ENCODE measurements at places on chromosomes 6 and 20. TPM values are rescaled to one million over a fixed set of nuclear protein-coding genes. Genes with fewer than 3 reads are reported as not detected.

GRCh38 chr6:129966125-129966524 is 52.3 kb upstream of the L3MBTL3 start:
- DNase-seq: no peak

- DNase-seq: no peak
These were observed 58.5 kb upstream of the SLC22A16 start for GRCh38 chr6:110534731-110535492.

GRCh38 chr6:515267-515666 is 123.7 kb downstream of the IRF4 start:
- DNase-seq: no peak

HLA-DQA2 gene
- not detected for total RNA-seq

DNA sequence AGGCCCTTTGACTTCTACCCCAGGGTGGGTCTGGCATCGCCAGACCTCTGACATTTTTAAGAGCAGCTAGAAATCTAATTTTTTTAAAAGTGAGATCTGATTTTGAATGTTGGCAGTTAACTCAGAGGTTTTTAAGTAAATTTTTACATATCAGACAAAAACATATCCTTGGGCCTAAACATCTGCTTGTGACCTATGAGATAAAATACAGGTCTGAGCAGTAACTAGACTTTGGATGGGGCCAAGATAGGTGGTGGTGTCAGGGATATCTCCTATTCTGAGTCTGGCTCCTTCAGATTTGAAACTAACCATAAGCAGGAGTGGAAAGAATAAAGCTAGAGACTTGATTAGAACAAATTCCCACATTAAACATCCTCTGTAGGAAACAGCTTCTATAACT is 17.6 kb downstream of the RALY start:
- no peak for DNase-seq

RIN2 gene
- total RNA-seq: 42.7 TPM

GRCh38 chr6:46421939-46422338 is 69.3 kb downstream of the RCAN2 start:
- DNase-seq: no peak

- no peak for DNase-seq
These were observed 87.7 kb downstream of the DLL1 start for GRCh38 chr6:170203212-170203611.

- DNase-seq: no peak
These were observed 12.0 kb downstream of the CD83 start for GRCh38 chr6:14129575-14129974.

LAMP5 gene
- not detected for total RNA-seq

SPEF1 gene
- not detected for total RNA-seq

OR2H1 gene
- not detected for total RNA-seq

DNA sequence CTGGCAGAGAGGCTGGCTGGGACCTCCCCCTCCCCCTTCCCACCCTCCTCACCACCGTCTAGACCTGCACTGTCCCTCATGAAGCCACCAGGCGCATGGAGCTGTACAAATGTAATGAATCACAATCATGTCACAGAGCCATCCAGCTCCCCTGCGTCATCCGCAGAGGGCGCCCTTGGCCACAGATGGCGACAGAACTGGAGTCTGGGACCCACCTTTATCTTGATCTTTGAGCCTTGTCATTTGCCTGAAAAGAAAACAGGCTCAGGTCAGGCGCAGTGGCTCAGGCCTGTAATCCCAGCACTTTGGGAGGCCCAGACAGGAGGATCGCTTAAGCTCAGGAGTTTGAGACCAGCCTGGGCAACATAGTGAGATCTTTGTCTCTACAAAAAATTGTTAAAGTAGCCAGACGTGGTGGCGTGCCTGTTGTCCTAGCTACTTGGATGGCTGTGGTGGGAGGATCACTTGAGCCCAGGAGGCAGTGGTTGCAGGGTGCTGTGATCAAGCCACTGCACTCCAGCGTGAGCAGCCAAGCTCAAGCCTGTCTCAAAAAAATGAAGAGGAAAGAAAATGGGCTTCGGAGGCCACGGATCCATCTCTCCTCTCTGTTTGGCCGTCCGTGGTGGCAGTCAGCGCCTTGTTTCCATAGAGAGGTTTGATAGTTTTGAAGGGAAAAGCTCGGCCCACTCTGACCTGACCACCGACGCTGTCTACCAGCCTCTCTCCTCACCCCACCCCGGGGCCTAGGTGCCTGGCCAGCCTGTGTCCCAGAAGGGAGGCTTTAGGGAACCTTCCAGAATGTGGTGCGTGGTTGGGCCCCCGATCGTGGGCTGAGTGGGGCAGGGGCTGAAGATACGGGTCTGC is 6.2 kb downstream of the COL9A3 start:
- no peak for DNase-seq

- DNase-seq: no peak
These were observed 101.9 kb upstream of the NAA20 start for GRCh38 chr20:19915111-19915798.

DUSP22 gene
- 49.9 TPM for total RNA-seq

APOBEC2 gene
- total RNA-seq: not detected

DNA sequence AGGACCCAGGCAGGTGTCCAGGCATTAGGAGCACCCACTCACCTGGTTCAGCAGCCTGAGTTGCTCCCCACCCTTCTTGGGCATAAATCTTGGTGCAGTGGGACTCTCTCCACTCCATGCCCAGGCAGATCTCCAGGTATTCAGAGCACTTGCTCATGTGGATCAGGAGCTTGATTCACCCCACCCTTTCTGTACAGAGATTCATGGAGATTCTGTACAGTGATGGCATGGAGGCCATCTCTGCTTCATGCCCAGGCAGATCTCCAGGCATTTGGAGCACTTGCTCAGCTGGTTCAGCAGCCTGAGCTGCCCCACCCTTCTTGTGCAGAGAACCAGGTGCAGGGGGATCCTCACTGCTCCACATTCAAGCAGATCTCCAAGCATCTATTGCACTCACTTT is 44.1 kb downstream of the BEND6 start:
- no peak for DNase-seq

DNA sequence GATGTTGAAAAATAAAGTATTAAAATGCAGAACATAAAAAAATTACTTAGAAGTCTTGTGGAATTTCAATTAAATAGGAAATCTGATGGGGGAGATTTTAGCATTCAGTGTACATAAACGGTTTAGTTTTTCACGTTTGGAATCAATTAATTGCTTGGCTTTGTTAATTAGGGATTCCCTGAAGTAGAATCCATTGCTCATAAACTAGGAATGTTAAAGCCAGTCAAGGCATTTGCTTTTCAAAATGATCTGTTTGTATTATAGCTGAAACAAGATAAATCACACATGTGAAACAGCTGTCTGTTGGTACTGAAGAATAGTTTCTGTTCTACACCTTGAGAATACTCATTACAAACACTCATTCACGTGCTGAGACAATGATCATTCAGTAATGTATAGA is 297.9 kb downstream of the TBC1D7 start:
- no peak for DNase-seq

DNA sequence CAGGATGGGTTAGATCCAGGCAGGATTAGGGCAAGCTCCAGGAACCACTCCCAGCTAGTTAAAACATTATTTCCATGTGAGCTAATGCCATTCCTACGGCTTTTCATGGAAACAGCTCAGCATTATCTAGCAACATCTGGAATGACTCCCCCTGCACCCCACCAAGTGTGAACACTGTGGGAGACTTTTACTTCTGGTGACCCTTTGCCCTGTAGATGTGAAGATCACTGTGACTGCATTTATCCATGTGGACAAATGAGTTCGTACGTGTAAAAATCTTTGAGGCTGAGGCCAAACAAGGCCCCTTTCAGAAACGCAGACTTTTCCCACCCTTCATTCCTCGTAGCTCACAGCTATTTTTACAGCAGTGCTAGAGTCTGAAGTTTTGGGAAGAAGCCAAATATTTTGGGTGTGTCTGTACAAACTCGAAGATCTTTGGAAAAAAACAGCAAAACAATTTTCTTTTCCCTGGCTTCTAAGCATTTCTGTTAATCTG is 221.8 kb upstream of the SOX4 start:
- DNase-seq: no peak

LY6G5C gene
- not detected for total RNA-seq

DNA sequence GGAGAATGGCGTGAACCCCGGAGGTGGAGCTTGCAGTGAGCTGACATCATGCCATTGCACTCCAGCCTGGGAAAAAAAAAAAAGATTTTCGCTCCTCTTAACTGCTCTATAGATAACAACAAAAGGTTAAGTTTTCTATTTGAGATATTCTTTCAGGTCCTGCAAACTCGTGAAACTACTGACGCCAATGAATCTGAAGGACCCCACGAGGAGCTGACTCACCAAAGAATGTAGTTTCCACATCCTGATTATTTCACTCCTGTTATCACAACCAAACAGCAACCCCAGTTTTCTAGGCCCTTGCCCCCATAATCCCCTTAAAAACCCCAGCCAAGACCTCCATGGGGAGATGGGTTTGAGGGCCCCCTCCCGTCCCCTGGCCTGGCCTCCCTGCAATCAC is 58.7 kb downstream of the OTOR start:
- DNase-seq: no peak

GRCh38 chr6:9704989-9705388 is 709.9 kb downstream of the TFAP2A start:
- no peak for DNase-seq

FNDC1 gene
- total RNA-seq: 0.04 TPM

DNA sequence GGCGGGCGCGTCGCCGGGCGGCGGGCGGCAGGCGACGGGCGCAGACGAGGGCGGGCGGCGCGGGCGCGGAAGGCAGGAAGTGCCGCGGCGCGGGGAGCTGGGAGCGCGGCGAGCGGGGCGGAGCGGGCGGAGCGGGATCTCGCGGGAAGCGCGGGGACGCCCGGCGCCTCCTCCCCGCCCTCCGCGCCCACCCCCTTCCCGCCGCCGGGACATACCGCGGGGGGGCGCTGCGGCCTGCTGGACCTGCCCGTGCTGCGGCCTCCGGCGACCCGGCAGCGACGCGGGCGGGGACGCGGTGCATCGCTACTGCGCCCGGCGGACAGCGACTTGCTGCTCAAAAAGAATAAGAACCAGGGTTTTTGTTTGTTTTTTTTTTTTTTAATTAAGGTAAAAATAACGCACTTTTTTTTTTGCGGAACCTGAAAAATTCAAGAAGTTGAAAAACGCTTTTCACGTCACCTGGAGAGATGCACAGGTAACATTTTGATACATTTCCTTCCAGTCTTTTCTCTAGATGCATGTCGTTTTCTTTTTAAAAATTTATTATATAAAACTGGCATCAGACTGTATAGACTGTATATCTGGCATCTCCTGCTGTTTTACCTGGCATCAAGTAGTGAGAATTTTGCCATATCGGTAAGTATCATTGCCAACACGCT is at the start of gene CENPB:
Gene CENPB (minus strand): TSS at position 76 of the 659 bp plus-strand sequence. CDS start 257 bp downstream, outside the sequence.
- peak; percentile 45 for DNase-seq

- DNase-seq: no peak
These were observed 49.3 kb upstream of the SRPK1 start for GRCh38 chr6:35970181-35970580.

- no peak for DNase-seq
These were observed 578 bp downstream of the RGL2 start for GRCh38 chr6:33297956-33298772.

MARCKS gene
- total RNA-seq: 51.5 TPM

PIGT gene
- 42.1 TPM for total RNA-seq

DNA sequence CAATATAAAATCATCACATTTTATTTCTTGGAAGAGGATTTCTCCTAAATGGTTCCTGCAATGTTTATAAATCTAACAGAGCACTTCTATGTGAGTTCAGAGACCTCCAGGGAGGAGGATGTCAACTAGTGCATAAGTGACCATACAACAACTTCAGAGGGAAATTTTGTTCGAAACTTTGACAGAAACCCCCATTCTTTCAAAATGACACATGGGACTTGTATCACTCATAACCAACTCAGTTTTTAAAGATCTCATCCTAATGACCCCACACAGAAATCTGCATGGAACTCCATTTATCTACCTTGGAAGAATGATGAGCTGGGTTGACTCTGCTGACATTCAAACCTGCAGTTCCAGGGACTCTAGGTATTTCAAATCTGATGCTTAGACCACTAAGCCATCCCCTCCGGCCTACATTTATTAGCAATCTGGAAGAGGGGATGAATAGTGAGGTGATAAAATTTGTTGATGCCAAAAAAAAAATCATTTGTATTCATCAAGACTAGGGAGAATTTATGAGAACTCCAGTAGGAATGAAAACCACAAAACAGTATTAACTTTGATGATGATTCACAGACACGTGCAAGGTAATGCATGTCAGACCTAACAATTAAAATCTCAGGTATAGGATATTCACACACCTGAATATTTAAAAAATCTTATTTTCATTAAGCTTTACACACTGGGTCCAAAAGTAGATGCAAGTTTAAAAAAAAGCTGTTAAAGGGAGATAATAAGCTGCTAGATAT is 153.0 kb downstream of the REV3L start:
- DNase-seq: no peak

POPDC3 gene
- not detected for total RNA-seq

- DNase-seq: no peak
These were observed 118.3 kb upstream of the GRIK2 start for GRCh38 chr6:101275251-101275650.

GRCh38 chr6:1322156-1322555 is 10.3 kb downstream of the FOXQ1 start:
- no peak for DNase-seq

DNA sequence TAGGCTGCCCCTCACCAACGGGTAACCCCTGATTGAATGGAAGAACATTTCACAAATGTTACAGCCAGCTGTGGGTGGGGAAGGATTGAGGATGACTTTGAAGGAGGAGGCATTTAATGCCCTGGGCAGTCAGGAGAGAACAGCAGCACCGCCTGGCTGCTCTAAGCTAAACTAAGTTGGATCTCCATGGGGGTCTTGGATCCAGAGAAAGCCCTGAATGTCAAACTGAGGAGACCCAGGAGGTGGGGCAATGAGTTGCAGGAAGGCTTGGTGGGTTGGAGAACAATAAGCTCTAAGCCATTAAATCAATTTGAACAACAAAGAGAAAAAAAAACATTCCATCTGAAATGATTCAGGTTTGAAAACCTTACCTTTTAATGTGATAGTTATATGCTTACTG is 35.4 kb downstream of the TMX4 start:
- no peak for DNase-seq

DNA sequence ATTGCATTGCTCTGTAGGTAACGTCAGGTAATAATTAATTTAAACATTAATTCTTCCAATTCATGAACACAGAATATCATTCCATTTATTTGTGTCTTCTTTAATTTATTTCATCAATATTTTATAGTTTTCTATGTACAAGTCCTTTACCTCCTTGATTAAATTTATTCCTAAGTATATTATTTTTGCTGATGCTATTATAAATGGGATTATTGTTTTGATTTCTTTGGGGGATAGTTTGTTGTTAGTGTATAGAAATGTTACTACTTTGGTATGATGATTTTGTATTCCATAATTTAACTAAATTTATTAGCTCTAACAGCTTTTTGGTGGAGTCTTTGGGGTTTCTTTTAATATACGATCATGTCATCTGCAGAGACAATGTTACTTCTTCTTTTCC is 44.7 kb upstream of the CCND3 start:
- no peak for DNase-seq

DNA sequence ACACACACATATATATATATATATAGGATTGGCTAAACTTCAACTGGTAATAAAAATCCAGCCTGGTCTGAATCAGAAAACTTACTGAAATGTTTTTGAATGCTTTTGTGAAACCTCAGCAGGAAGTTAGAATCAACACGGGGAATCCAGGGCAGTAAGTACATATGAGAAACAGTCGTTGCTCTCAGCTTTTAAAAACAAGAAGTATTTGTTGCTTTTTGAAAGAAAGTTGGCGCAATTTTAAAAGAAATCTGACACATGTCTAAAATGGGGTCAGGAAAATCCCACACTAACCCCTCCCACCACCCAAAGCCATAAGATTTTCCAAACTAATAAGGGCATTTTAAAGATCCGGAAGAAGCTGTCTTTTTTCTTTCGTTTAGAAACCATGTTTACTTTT is 11.5 kb upstream of the CCDC170 start:
- no peak for DNase-seq
